ENCODE measurements at places on chromosomes 3 and 15.

DNA sequence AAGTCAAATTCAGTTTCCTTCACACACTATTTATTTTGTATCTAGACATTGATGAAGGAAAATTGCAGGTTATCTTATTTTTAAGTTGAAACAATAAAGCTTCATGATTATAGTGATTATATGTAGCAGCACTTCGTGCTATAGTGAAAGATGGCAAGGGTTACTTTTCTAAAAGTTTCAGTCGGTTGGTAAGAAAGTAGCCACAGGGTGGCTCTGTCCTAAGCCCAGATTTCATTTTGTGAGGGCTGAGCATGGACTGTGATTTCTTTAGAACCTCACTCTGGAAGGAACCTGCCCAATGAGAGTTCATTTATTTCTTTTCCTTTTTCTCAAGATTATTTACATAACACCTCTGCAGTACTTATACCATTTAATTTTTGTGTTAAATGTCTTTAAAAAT, 66.5 kb downstream of the NME9 start:
- no peak for DNase-seq

DNA sequence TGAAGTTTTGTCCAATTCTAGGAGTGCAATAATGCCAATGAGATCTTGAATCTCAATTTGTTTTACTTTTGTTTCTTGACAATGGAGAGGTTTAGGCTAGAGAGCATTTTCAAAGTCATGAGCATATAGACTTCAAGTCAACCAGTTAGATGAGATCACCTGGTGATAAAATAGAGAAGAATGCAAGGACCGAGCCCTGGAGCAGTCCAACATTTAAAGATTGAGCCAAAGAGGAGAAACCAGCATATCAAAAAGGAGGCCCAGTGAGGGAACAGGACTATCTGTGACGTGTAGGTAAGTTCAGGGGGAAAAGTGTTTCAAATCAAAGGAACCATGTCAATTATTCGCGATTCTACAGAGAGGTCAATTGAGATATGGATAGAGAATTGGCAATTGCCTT, 1.7 kb upstream of the PIAS1 start:
- no peak for DNase-seq

DNA sequence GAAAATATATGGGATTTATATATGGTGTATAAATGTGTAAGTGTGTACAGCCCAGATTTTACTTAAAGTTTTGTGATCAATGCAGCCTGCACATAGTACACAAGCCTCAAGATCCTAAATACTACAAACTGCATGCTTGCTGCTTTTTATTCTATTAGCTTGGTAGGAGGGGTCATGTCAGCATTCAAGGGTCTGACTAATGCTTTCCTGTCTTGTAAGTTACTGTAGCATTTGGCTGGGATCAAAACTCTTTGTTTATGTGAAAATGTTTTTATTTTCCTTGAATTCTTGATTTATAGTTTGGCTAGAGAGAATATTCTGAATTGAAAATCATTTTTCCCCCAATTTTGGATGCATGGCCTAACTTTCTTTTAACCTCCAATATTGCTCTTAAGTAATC, 370.9 kb downstream of the NSUN3 start:
- DNase-seq = no peak

GRCh38 chr3:41710646-41711388, 251.1 kb downstream of the ULK4 start:
- no peak for DNase-seq

GRCh38 chr15:89551550-89551949, 23.7 kb upstream of the TICRR start:
- no peak for DNase-seq

DNA sequence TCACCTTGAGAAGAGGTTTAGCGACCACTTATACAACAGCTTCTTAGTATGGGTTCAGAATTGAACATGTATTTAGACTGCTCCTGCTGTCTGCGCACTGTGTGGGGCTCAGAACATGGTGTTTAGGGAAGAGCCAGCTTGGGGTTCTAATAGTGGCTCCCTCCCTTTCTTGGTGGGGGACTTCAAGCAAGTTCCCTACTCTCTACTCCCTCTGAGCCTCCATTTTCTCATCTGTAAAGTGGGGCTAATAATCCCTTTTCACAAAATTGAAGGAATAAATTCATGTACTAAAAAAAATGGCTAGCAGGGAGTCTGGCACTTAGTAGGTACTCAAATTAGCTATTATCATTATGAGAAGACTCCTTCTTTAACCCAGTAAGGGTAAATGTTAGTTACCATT, 97.5 kb upstream of the SPATA12 start:
- DNase-seq = no peak

- no peak for DNase-seq
Observed at GRCh38 chr3:197137751-197138150, 108.1 kb upstream of the MELTF start.

GRCh38 chr15:51303462-51303980, 34.9 kb downstream of the CYP19A1 start:
- no peak for DNase-seq

GRCh38 chr15:39538936-39539335, 41.9 kb upstream of the THBS1 start:
- DNase-seq = no peak

DNA sequence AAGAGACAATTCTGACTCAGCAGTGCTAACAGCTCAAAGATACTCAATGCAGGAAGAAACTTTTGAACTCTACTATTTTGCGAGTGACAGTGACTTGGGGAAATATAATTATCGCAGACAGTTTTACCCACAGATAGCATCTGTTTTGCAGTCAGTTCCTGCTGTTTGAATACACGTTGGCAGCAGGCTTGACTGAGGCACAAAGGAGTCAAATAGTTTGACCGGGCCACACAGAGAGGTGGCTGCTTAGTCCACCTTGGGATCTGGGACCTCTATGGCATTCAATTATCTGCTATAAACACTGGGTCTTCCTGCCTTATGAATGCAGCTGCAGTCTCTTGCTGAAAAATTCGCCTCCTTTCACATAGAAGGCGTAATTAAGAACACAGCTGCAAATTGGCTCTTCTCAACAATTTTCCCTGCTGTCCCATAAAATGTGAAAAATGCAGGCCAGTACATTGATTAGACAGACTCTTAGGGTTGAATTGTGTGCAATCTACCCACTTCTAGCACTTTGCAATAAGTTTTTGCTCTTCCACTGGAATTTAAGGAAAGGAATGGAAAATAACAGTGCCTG, 56.5 kb downstream of the OTOL1 start:
- DNase-seq = no peak

DNA sequence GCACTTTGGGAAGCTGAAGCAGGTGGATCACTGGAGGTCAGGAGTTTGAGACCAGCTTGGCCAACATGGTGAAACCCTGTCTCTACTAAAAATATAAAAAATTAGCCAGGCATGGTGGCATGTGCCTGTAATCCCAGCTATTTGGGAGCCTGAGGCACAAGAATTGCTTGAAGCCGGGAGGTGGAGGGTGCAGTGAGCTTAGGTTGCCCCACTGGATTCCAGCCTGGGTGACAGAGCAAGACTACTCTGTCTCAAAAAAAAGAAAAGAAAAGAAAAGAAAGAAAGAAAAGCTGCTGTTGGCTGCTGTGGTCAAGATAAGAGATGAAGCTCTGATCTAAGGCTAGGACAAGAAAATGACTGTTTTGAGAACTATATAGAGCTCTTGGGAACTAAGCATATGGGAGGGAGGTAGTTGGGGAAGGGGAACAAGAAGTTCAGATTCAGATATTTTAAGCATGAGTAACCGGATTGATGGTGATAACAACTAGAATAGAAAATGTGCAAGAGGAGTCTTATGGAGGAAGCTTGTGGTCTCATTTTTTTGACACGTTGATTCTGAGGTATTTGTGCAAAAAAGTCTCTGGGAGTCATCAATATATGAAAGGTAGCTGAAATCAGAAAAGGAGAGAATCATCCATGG, 25.7 kb downstream of the DNAH12 start:
- DNase-seq = no peak

GRCh38 chr15:48433226-48433886, 102.1 kb downstream of the DUT start:
- no peak for DNase-seq

Data from activated T-cell treated with anti-CD3 and anti-CD28 coated beads for 48 hours (primary cell).